ENCODE measurements at places on chromosomes 3 and 15.
A peak's percentile ranks its signal among the peaks of the same experiment; 100 is the strongest.

GRCh38 chr15:59609730-59610712, 1.6 kb upstream of the GCNT3 start:
- no peak for DNase-seq

- DNase-seq = no peak
Observed at GRCh38 chr3:134054231-134054630, 24.5 kb upstream of the SLCO2A1 start.

DNA sequence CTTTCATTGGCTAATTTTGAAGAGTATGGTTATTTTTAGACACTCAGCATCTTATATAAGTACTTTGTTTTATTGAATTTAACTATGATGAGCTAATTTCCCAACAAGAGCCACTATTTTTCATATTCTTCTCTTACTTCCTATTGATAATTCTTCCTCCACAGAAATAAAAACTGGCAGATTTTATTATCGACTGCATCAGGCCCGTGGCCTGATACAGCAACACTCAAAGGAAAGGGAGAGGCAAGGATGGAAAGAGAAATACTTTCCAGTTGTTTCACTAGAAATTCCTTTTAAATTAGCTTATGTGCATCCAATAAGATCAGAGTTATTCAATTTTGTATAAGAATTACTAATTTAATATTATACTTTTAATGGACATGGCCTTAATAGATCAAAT, 886.3 kb downstream of the ROBO1 start:
- DNase-seq = no peak

DNA sequence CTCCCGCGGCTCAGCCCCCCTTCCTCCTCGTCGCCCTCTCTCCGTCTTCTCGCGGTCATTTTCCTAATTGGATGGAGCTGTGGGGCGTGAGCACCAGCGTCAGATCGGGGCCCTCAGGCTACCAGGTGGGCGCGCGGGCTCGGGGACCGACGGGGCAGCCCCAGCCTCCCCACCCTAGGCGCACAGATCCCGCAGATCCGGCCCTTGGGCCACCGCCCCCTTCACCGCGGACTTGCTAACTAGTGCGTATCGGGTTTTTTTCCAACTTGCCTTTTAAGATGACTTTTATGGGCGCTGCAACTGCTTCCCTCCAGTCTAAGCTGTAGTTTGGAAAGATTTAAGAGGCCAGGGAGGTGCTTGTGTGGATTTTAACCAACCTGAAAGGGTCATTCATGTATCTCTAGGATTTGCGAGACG, 1.3 kb downstream of the ZNF710 start:
- DNase-seq = peak; percentile 49

- peak; percentile 95 for DNase-seq
Observed at GRCh38 chr3:159763602-159764489, 224.8 kb upstream of the IL12A start.

- no peak for DNase-seq
Observed at GRCh38 chr3:5465183-5465582, 277.7 kb downstream of the EDEM1 start.

- no peak for DNase-seq
Observed at GRCh38 chr3:195573611-195574496, 9.9 kb downstream of the APOD start.

- DNase-seq = peak; percentile 65
Observed at GRCh38 chr3:186099178-186099577, 9.7 kb downstream of the ETV5 start.

DNA sequence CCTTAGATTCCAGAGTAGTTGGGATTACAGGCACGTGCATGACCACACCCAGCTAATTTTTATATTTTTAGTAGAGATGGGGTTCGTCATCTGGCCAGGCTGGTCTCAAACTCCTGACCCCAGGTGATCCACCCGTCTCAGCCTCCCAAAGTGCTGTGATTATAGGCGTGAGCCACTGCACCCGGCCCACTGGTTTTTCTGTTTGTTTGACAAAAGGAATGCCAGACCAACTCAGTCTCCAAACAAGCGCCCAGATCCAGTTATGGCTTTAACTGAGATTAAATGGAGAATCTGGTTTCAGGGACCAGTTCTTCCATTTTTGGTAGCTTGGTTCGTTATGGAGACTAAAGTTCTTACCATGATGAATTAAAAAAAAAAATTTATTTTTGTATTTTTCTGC, 50.8 kb downstream of the CRTC3 start:
- DNase-seq = no peak

GRCh38 chr3:176595307-176595706, 602.0 kb downstream of the TBL1XR1 start:
- no peak for DNase-seq

DNA sequence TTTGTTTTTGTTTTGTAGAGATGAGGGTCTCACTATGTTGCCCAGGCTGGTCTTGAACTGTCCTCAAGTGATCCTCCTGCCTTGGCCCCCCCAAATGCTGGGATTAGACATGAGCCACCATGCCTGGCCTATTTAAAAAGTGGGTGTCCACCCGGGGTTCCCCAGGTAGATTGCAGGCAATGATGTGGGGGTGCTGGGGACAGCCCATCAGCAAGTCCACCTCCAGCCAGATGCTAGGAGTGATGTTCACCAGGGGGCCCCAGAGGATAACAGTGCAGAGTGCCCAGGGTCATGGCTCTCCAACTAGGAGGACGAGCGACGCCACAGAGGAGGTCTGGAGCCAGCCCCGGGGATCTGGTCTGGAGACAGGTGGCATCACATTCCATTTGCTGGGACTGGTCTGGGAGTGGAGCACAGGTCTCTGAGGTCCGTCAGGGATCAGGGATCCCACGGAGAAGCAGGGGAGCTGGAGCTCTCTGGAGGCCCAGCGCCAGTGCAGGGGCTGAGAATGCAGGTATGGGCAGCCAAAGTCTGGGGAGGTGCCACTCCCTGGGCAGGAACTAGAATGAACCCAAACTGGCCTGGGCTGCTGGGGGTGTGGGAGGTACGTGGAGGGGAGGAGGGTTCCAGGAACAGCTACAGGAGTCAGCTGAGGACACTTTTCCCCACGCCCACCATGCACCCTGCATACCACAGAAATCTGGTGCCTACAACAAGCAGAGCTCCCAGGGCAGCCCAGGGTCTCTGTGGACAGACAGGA, 51.2 kb upstream of the PCSK6 start:
- no peak for DNase-seq

- DNase-seq = no peak
Observed at GRCh38 chr3:42353631-42354030, 56.8 kb downstream of the LYZL4 start.

- no peak for DNase-seq
Observed at GRCh38 chr15:71336671-71337070, 221.4 kb downstream of the THSD4 start.

GRCh38 chr15:71386448-71387236, 271.4 kb downstream of the THSD4 start:
- DNase-seq = no peak

- DNase-seq = no peak
Observed at GRCh38 chr3:170189398-170190256, 8.1 kb upstream of the PHC3 start.

DNA sequence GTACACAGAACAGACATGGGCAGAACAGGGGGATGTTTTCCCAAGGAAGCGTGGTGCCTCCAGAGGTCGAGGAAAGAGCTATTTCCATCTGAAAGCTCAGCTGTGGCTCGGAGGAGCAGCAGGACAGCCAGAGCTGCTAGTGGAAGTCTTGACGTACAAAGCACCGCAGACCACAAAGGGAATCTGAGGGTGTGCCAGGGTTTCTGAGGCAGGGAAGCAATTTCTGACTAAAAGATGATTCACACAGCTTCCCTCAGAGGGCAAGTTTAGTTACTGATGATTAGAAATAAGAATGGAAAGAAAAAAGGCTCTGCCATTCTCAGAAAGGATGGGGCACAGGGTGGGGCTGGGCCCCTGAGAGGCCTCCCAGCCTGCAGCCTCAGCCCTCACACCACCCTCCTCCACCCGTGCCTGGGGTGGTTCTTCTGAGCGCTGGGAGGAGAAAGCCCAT, 45.8 kb upstream of the SEC13 start:
- DNase-seq = no peak

GRCh38 chr3:197293605-197294237, 4.7 kb downstream of the DLG1 start:
- DNase-seq = no peak

- no peak for DNase-seq
Observed at GRCh38 chr3:73448761-73449301, 175.9 kb downstream of the PDZRN3 start.

GRCh38 chr15:49148727-49149126, 6.7 kb downstream of the COPS2 start:
- no peak for DNase-seq

GRCh38 chr3:139687431-139687830, 9.7 kb upstream of the NMNAT3 start:
- DNase-seq = no peak

DNA sequence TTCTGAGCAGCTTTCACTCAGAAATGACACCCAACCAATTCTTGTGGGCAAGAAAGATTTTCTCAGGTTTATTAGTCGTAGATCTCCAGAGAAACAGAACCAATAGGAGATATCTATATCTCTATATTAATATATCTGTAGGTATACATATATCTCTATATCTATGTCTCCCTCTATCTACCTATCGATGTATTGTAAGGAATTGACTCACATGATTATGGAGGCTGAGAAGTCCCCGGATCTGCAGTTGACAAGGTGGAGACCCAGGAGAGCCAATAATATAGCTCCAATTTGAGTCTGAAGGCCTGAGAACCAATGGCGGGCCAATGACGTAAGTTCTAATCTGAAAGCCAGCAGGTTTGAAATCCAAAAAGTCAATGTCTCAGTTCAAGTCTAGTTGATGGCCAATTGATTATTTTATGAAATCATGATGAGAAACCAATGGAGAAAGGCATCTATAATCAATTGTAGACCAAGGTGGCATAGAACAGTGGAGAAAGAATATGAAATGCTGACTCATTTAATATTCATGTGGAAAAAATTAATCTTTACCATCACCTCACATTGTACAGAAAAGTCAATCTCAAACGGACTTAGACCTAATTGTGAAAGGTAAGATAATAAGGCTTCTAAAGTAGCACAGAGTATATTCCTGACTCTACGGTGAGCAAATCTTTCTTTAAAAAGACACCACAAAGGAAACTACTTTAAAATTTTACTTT, 65.6 kb upstream of the CHRNA7 start:
- no peak for DNase-seq

- no peak for DNase-seq
Observed at GRCh38 chr15:80992441-80992840, 2.8 kb upstream of the MESD start.

GRCh38 chr3:76986876-76987474, 52.9 kb upstream of the ROBO2 start:
- no peak for DNase-seq

- DNase-seq = no peak
Observed at GRCh38 chr15:65146438-65146837, 12.8 kb upstream of the PDCD7 start.

- no peak for DNase-seq
Observed at GRCh38 chr3:50372349-50372748, 13.0 kb upstream of the TMEM115 start.

- DNase-seq = no peak
Observed at GRCh38 chr3:143171141-143171980, 51.8 kb downstream of the CHST2 start.

DNA sequence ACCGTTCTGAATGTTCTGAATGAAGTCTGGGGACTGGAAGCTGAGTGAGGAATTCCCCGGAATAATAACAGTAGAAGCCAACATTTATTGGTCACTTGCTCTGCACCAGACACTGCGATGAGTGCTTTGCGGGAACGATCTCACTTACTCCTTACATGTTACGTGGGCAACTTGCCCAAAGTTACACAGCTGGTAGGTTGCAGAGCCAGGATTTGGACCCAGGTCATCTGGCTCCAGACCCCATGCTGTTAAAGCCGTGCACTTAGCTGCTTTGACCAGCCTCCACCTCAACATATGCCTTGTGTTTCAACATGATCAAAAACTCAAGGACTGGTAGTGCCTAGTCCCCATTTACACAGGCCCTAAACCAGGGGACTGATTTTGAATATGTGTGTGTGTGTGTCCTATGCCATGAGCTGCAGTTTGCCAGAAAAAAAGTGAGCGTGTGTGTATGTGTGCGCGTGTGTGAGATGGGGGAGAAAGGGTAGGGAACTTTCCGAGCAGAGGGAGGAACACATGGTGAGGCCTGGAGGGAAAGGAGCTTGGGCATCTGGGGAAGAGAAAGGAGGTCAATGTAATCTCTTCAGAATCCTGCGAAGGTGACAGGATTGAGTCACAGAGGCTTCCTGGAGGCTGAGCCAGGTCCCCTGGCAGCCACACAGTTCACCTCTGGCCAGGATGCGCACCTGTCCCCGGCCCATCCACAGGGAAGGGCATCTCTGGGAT, 28.9 kb downstream of the LINGO1 start:
- DNase-seq = no peak

GRCh38 chr15:66486887-66487286, 10.7 kb downstream of the SNAPC5 start:
- DNase-seq = no peak

GRCh38 chr3:8990266-8991215, 27.3 kb upstream of the RAD18 start:
- no peak for DNase-seq

DNA sequence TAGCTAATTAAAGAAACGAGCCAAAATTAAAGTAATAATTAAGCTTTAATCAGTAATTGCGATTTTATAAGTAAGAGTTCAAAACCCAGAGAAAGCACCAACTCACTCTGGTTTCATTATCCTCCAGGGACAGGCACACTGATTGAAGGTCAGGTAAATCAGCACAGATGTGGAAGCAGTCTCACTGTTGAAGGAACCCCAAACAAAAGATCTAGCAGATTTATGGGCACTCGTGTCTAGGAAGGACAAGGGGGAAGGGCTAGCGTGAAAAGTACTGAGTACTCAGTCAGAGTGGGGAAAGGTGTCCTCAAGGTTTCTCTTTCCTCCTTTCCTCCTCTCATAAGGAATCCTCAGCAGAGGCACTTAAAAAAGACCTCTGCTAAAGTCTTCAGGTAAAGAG, 320.1 kb downstream of the PYDC2 start:
- DNase-seq = no peak
